Subcutaneous adipose tissue (tissue), 4 donors: ENCODE measurements at places on chromosomes 13 and 19. TPM values are rescaled to one million over a fixed set of nuclear protein-coding genes. Genes with fewer than 3 reads are reported as not detected.

Gene UQCR11
- 76.6 TPM for total RNA-seq

Gene HNRNPA1L2
- 6.2 TPM for total RNA-seq

Gene ZNF227
- 15.8 TPM for total RNA-seq

Gene ADPRHL1
- total RNA-seq, result 5.3 TPM

Gene KLHL26
- 29.0 TPM for total RNA-seq

Gene TGFBR3L
- not detected for total RNA-seq

Gene SIN3B
- 44.4 TPM for total RNA-seq

Gene NBEA
- total RNA-seq, result 5.5 TPM
